Ureter (tissue), 1 donor: ENCODE measurements at places on chromosomes 6 and 20. TPM values are rescaled to one million over a fixed set of nuclear protein-coding genes. Genes with fewer than 3 reads are reported as not detected.

DNA sequence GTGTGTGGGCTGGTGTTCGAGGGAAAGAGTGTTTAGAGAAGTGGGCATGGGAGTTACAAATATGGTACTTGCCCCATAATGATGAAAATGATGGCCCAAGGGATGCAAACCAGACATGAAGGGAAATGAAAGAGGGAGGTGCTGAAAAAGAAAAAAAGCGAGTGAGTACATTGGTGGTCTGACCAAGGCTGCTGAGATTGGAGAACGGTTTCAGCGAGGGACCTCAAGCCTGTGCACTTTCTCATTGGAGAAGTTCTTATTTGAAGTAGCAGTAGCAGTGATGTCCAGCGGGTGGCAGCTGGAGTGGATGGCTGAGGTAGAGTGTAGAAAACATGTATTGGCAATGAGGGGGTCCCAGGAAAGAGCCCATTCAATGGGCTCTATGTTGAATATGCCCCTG is 54.8 kb downstream of the TNFAIP3 start:
- no peak for DNase-seq

DNA sequence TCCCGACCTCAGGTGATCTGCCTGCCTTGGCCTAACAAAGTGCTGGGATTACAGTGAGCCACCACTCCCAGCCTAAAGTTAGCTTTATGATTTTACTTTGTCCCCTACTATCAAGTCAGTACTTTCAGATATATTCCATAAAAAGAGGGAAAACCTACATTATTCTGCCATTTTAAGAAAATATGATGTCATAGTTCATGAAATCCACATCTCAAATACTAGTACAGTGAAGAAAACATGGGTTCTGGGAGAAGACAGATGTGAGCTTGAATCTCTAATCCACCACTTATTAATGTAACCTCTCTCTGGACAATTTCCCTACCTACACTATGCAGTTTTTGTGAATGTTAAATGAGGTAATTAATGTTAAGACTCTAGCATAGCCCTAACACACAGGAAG is 74.5 kb downstream of the PDE10A start:
- DNase-seq = no peak

DNA sequence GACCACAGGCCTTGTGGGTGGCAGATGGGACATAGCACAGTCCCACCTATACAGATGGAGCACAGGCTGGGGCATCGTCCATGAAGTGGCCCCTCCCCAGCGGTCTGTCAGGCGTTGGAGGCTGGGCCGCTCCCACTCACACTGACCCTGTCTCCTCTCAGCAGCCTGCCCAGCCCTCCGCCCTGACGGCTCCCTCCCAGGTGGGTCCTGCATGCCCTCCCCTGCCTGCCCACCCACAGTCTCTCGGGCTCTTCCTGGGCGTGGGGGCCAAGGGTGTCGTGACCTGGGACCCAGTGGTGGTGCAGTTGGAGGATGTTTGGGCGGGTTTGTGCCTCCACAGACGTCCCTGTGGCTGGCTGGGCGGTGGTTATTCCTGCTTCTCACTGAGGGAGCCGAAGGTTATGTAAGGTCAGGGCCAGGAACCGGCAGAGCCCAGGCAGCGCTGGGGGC is 22.3 kb downstream of the COL20A1 start:
- DNase-seq = no peak

The CDSN gene
- not detected for total RNA-seq
